ENCODE measurements at places on chromosomes 4 and X.
A peak's percentile ranks its signal among the peaks of the same experiment; 100 is the strongest.

- no peaks in the 10 kb centered on the region for H3K27me3 ChIP-seq
- no peak overlapping the region for H3K4me3 ChIP-seq
- no peak overlapping the region for H3K27ac ChIP-seq
- peaks cover 48% of the 10 kb centered on the region for H3K36me3 ChIP-seq
- no peak for DNase-seq
- H3K4me1 ChIP-seq = no peaks in the 10 kb centered on the region
These were observed 12.2 kb downstream of the TADA2B start for GRCh38 chr4:7055111-7055989.

GRCh38 chrX:153765138-153766079 lies 1.4 kb downstream of the PLXNB3 start:
- DNase-seq = no peak
- no peak overlapping the region for H3K27ac ChIP-seq
- H3K4me1 ChIP-seq = no peaks in the 10 kb centered on the region
- no peak overlapping the region for H3K4me3 ChIP-seq

DNA sequence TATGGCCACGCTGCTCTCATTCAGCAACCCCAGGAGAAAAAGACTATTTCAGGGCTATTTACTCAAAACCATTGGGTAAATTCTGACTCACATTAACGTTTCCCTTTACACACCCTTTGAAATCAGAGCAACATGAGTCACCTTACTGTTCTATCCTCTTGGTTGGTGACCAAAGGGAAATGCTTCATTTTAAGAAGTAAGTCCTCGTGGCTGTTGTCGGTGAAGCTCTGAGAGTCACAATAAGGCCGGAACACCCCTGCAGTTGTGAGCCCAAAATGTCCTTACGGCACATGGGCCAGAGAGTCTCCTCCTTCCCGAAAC lies 56.3 kb upstream of the SPRY1 start:
- no peak overlapping the region for H3K4me3 ChIP-seq
- no peaks in the 10 kb centered on the region for H3K27me3 ChIP-seq
- H3K27ac ChIP-seq = no peak overlapping the region
- H3K4me1 ChIP-seq = no peaks in the 10 kb centered on the region
- DNase-seq = no peak

- no peak overlapping the region for H3K4me3 ChIP-seq
- H3K27ac ChIP-seq = no peak overlapping the region
- H3K27me3 ChIP-seq = no peaks in the 10 kb centered on the region
- no peaks in the 10 kb centered on the region for H3K4me1 ChIP-seq
- no peak for DNase-seq
These were observed 207.9 kb upstream of the ANXA3 start for GRCh38 chr4:78343682-78344081.

DNA sequence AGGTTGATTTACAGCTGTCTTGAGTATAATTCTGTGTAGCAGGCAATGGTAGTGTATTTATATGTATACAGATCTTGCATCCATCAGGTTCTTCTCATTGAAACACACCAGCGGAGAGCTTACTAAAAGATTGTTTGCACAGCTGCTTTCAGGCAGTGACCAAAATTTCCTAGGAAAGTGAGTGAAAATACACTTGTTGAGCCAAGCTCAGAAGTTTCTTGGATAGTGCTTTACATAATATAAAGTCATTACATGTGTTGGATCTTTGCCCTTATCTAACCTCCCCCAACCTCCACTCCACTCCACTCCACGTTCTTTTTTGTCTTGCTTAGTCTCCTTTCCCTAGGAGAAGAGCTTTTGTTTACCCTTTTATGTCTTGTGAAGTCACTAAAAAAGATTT lies 34.1 kb downstream of the CNKSR2 start:
- H3K27ac ChIP-seq = no peak overlapping the region
- H3K4me1 ChIP-seq = no peaks in the 10 kb centered on the region
- no peaks in the 10 kb centered on the region for H3K27me3 ChIP-seq
- H3K36me3 ChIP-seq = no peaks in the 10 kb centered on the region
- no peak overlapping the region for H3K4me3 ChIP-seq
- no peak for DNase-seq

DNA sequence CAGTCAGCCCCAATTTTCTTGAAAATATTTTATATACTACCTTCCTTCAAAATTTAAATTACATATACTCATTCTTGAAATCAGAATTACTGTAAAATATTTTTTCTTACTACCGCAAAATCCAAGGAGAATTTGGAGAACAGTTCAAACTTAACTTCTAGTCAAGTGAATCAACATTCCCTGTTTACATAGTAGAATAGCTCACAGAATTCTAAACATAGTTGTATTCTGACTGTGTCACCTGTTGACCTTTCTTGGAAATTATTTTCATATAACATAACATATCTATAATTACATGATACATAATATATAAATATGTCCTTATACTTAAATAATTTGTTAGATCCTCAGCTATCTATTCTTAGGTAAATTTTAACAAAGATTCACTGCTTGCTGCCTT lies 31.0 kb upstream of the FGF5 start:
- H3K4me1 ChIP-seq = no peaks in the 10 kb centered on the region
- no peaks in the 10 kb centered on the region for H3K36me3 ChIP-seq
- H3K27ac ChIP-seq = no peak overlapping the region
- H3K27me3 ChIP-seq = no peaks in the 10 kb centered on the region
- DNase-seq = peak; percentile 37
- no peak overlapping the region for H3K4me3 ChIP-seq
